ENCODE measurements at places on chromosomes 7 and 10.

- peak; percentile 84 for DNase-seq
- no peaks in the 10 kb centered on the region for H3K36me3 ChIP-seq
- H3K4me1 ChIP-seq: peaks cover 39% of the 10 kb centered on the region
- no peak overlapping the region for H3K4me3 ChIP-seq
- H3K27me3 ChIP-seq: no peaks in the 10 kb centered on the region
Observed at GRCh38 chr7:77247206-77247850, 47.7 kb upstream of the FGL2 start.

- H3K27me3 ChIP-seq: no peaks in the 10 kb centered on the region
- DNase-seq: no peak
- no peaks in the 10 kb centered on the region for H3K4me1 ChIP-seq
Observed at GRCh38 chr7:105776986-105777910, 99.2 kb downstream of the ATXN7L1 start.

DNA sequence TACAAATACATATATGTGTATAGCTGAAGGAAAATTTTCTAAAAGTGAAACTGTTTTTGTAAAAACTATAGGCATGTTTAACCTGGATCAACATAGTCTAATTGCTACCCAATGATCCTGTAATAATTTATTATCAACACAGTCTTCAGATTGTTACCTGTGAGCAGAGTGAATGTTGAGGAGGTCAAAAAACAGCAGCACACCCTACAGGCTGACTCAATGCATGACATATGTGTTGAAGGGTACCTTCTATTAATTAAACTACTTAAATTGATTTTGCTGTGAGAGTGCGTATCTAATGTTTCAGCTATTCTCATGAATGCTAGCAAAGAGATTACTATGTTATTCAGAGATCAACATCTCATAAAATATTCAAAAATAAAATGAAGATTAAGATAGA is 411.4 kb downstream of the TNS3 start:
- no peak overlapping the region for H3K27ac ChIP-seq
- no peaks in the 10 kb centered on the region for H3K4me1 ChIP-seq
- no peak overlapping the region for H3K4me3 ChIP-seq
- DNase-seq: peak; percentile 22
- no peaks in the 10 kb centered on the region for H3K36me3 ChIP-seq

DNA sequence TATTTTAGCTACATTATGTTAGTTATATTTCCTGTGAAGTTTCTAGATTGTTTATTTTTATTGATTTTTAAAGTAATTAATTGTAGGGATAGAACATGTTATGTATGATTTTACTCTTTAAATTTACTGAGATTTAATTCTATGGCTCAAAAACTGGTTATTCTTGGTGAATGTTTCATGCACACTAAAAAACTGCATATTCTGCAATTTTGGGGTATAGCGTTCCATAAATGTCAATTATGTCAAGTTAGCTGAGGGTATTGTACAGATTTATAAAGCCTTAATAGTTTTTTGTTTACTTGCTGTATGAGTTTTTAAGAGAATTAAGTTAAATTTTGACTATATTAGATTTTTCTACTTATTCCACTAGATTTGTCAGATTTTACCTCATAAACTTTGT is 669.7 kb downstream of the GRID1 start:
- no peaks in the 10 kb centered on the region for H3K36me3 ChIP-seq
- H3K27me3 ChIP-seq: no peaks in the 10 kb centered on the region
- no peak for DNase-seq
- H3K27ac ChIP-seq: no peak overlapping the region
